ENCODE measurements at places on chromosomes 16 and 17.

- no peak for DNase-seq
Measured at GRCh38 chr16:49250689-49251088, 30.9 kb downstream of the CBLN1 start.

- DNase-seq: no peak
Measured at GRCh38 chr16:50683689-50684374, 2.7 kb upstream of the SNX20 start.

- DNase-seq: no peak
Measured at GRCh38 chr17:59837308-59838051, 55.3 kb downstream of the TUBD1 start.

GRCh38 chr16:3091551-3091950 lies 7.5 kb downstream of the ZSCAN10 start:
- DNase-seq: no peak

GRCh38 chr17:49406421-49407061 lies 8.1 kb downstream of the PHB1 start:
- no peak for DNase-seq

DNA sequence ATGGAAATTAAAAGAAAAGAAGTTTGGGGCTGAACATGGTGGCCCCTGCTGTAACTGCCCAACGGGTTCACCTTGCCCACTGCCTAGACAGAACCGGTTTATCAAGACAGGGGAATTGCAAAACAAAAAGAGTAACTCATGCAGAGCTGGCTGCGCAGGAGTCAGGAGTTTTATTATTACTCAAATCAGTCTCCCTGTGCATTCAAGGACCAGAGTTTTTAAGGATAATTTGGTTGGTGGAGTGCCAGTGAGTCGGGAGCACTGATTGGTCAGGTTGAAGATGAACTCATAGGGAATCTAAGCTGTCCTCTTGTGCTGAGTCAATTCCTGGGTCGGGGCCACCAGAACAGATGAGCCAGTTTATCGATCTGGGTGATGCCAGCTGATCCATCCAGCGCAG lies 4.4 kb upstream of the SCPEP1 start:
- DNase-seq: no peak

- DNase-seq: peak; percentile 71
Measured at GRCh38 chr17:77555121-77555591, 403.3 kb upstream of the TNRC6C start.
